ENCODE measurements at places on chromosomes 6 and 20. TPM values are rescaled to one million over a fixed set of nuclear protein-coding genes. Genes with fewer than 3 reads are reported as not detected.

The IBTK gene
- 37.4 TPM for total RNA-seq

The EEF1A2 gene
- 330 TPM for total RNA-seq

The YTHDF1 gene
- total RNA-seq, result 16.8 TPM

The RBBP8NL gene
- not detected for total RNA-seq

The PDE7B gene
- 10.3 TPM for total RNA-seq

The HMGN4 gene
- 64.3 TPM for total RNA-seq

The KCNQ5 gene
- total RNA-seq, result 0.44 TPM

The SNAP25 gene
- 3.1 TPM for total RNA-seq
